ENCODE measurements at places on chromosomes 3 and 15.

DNA sequence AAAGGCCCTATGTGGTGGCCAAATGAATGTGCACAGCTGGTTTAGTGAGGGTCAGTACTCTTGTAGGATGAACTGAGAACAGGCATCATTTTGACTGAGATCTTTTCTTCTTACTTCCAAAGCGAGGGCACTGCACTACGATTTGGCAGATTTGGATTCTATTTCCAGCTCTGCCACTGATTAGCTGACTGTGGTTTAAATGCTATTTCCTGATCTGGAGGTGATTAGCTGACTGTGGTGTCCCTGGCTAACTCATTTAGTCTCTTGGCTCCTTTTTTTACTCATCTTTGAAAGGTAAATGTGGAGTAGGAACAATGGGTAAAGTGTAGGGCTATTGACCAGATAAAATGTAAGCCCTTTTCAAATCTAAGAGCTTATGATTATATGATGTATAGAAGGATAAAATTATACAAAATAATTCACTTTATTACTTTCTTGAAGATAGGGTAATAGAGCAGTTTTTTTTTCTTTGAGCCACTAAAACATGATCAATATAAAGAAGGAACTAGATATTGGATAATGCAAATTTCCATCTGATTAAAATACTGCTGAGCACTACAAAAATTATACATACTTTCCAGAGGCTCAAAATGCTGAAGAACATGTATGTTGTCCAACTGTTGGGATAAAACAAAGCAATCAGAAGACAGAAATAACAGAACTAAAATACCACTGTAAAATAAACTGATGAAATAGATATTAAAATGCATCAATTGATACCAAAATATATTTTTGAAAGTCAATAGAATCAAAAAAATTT, 39.7 kb upstream of the PLOD2 start:
- DNase-seq = no peak

- DNase-seq = no peak
Measured at GRCh38 chr3:95408464-95408862, 1345.6 kb downstream of the NSUN3 start.

DNA sequence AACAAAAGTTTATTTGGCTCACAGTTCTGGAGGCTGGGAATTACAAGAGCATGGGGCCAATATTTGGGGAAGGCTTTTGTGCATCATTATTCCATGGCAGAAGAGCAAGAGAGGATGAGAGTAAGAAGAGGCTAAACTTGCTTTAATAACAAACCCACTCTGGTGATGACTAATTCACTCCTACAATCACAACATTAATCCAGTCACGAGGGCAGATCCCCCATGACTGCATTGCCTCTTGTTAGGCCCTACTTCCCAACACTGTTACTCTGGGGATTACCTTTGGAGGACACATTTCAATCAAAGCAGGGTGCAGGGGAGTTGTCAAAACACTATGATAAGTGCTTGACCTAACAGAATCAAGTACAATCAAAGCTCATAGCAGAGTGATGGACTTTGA, 181.7 kb downstream of the BBX start:
- DNase-seq = peak; percentile 46

DNA sequence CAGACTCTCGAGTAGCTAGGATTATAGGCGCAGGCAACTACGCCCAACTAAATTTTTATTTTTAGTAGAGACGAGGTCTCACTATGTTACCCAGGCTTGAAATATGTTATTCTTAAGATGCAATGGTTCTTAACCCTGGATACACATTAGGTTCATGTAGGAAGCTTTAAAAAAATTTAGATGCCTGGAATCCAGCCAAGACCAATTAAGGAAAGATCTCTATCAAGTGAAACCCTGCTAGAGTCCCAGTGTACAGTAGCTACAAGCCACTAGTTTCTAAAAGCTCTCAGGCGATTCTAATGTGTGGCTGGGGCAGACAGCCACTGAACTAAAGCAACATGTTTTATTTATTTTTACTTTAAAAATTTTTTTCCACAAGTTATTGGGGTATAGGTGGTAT, 33.2 kb downstream of the TRIM69 start:
- DNase-seq = no peak

- no peak for DNase-seq
Measured at GRCh38 chr15:75029378-75030022, 6.1 kb downstream of the PPCDC start.

DNA sequence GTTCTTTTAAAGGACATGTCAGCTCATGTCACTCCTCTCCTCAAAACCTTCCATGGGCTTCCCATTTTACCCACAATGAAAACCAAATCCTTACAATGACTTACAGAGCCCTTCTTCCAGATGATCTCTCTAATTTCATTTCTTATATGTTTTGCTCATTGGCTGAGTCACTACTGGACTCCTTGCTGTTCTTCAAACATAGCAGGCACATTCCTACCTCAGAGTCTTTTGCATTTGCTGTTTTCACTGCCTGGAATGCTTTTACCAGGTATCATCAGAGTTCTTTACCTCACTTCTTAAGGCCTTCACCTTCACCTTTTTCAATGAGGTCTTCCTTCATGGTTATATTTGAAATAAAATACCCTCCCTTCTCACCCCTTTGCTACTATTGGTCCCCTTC, 57.3 kb downstream of the NECTIN3 start:
- no peak for DNase-seq

DNA sequence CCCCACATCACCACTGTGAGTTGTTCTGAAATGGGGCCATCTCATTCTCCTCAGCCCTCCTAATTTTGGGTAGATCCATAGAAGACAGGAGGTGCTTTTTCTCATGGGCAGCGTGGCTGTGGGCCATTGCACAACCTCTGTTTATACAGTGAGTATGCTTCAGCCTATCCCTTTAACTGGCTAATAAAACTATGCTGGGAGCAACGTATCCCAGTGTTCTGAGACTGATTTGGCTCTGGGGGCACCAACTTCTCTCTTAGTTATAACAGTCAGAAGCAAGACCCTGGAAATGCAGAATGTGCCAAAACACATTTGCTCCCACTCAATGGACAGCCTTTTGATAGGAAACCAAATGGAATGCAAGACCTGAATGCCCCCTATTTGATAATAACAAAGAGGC, 97.1 kb upstream of the ICE2 start:
- DNase-seq = no peak

- DNase-seq = no peak
Measured at GRCh38 chr3:13693441-13693840, 144.5 kb downstream of the FBLN2 start.

DNA sequence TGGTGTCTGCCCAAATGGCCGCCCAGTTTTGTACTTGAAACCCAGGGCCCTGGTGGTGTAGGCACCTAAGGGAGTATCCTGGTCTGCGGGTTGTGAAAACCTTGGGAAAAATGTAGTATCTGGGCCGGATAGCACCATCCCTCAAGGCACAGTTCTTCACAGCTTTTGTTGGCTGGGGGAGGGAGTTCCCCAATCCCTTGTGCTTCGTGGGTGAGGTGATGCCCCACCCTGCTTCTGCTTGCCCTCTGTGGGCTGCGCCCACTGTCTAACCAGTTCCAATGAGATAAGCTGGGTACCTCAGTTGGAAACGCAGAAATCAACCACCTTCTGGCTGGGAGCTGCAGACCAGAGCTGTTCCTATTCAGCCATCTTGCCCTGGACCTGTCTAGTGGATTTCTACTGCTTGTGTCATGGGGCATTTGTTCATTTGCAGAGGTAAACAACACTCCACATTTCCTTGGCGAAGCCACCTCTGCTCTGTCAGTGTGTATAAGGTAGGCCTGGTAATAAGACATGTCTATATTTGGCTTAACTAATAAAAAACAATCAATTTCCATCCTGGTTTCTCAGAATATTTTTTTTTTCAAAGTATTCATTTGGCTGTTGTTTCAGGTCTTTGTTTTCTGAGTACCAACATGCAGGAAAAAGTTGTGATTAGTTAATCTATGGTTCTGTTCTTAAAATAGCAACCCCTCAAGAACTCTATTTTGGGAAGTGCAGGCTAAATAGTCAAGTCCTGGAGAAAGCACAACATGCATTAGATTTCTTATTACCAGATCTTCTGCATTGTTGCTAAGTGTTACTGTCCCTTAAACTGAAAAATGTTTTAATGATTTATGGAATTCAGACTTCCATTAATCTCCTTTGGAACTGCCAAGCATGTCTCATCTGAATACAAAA, 304.3 kb downstream of the ZIC1 start:
- DNase-seq = no peak

DNA sequence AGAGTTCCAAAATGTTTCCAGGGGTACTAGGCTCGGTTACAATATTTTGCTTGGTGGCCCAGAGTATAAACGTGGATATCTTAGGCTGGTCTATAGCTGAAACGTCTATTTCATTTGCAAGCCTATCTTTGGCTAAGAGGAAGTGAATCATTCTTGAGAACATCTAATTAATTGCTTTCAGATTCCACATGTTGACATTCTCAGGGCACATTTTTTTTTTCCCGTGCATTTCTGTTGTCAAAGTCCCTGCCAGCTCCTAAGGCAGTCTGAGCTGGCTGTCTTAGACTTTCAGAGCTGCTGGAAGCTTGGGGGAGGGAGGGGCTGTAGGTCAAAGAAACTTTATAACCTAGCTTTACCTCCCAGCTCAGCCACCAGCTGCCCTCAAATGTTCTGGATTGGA, 23.2 kb upstream of the LAMP3 start:
- peak; percentile 19 for DNase-seq

GRCh38 chr3:32542807-32543206, 27.9 kb downstream of the DYNC1LI1 start:
- no peak for DNase-seq

- no peak for DNase-seq
Measured at GRCh38 chr15:64507845-64508244, 47.5 kb downstream of the ZNF609 start.

- DNase-seq = no peak
Measured at GRCh38 chr3:128991355-128991895, 2.5 kb downstream of the CFAP92 start.

GRCh38 chr3:22013641-22014040, 262.6 kb upstream of the ZNF385D start:
- DNase-seq = no peak

GRCh38 chr15:62734706-62735105, 307.8 kb upstream of the TPM1 start:
- no peak for DNase-seq

GRCh38 chr15:77834276-77834990, 201.7 kb upstream of the LINGO1 start:
- DNase-seq = no peak

DNA sequence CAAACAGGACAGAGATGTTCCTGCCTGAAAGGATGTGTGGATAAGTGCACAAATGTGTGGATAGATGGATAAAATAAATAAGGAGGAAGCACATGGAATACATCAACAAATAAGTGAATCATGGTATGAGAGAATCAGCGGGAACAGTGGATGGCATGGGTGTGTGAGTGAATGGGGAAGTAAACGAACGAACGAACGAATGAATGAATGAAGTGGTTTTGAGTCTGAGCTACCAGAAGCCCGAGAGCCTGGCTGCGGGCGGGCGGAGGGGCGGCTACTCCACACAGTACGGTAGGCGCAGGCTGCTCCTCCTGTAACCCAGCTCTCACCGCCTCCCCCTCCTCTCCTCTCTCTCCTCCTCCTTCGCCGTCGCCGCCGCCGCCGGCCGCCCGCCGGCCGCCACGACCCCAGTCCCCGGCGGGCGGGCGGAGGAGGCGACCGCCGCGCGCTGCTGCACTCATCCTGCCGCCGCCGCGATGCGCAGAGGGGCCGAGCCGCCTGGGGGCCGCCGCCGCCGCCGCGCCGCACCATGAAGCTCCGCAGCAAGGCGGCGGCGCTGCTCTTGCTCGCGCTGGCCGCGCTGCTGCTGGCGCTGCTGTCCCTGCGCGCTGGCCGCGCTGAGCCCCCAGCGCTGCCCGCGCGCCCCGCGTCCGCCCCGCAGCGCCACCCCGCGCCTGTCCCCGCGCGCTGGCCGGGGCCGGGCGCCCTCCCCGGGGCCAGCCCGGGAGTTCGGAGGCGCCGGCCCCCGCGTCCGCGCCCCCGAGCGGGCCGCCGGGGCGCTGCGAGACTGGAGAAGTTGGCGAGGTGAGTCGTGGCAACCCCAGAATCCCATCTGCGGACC, at the start of gene GXYLT2:
Gene GXYLT2 (plus strand): TSS at position 342 of the 841 bp plus-strand sequence. CDS start 188 bp downstream, at position 530.
- DNase-seq = no peak

DNA sequence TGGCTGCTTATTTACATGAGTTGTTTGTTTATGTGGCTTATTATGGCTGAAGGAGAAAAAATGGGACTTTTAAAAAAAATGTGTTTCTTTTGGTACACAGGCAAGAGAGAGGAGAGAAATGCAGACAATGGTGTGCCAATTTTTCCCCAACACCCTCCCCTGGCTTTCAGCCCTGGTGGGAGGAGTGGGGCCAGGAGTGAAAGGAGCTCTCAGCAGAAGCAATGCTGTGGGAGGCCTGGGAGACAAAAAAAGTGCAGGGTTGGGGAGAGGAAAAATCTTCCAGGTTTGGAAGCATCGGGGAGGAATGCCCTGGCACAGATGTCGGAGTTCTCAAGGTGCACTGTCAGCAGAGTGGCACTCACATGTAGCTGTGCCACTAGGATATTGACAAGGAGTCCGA, 117.7 kb upstream of the FOXB1 start:
- no peak for DNase-seq

DNA sequence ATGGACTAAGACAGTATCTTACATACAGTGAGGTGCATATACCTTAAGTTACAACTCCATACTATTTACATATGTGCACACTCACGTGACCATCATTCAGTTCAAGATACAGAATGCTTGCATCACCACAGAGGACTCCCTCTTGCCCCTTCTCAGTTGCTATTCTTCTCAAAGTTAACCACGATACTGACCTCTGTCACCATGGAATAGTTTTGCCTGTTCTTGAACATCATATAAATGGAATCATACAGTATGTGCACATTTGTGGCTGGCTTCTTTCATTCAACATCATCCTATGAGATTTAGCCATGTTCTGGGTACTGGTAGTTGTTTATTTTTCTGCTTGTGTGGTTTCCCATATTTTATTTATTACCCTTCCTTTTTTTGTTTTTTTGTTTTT, 10.4 kb upstream of the ZSCAN2 start:
- no peak for DNase-seq

- DNase-seq = no peak
Measured at GRCh38 chr15:26841514-26841913, 25.3 kb upstream of the GABRA5 start.

- no peak for DNase-seq
Measured at GRCh38 chr3:123447416-123447748, 1.5 kb downstream of the ADCY5 start.

- no peak for DNase-seq
Measured at GRCh38 chr3:24400015-24400414, 94.6 kb downstream of the THRB start.

GRCh38 chr3:115691964-115692363, 68.7 kb downstream of the GAP43 start:
- DNase-seq = no peak

DNA sequence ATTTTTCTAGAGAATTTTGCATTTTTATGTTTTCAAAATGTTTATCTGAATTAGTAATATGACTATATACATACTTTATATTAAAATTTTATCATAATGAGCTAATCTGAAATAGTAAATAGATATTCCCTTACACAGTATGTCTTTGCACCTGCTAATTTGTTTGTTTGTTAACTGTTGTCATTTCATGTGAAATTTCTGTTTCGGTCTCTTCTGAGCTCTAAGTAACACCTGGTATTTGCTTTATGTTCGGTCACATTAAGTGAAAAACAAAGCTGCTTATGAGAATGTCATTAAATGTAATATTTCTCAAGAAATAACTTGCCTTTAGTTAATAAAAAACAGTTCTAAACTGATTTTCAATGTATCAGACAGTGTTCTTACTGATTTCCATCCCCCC, 61.1 kb downstream of the FNDC3B start:
- no peak for DNase-seq
